ENCODE measurements at places on chromosomes 3 and 15. TPM values are rescaled to one million over a fixed set of nuclear protein-coding genes. Genes with fewer than 3 reads are reported as not detected.

DNA sequence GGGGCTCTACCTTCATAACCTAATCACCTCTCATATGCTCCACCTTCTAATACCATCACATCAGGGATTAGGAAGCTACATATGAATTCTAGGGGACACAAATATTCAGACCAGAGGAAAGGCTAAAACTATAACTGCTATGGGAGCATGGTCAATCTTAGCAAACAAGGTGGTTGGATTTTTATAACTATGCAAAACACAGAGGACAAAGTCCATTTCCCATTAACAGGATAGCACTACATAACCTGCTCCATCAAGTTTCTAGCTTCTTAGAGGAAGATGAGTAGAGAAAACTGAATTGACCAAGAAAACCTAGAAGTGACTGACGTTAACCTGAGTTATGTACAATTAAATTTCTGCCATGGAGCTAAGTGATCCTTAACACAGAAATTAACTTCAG lies 398.6 kb downstream of the TBL1XR1 start:
- no peak overlapping the region for H3K4me3 ChIP-seq
- H3K27ac ChIP-seq, result no peak overlapping the region
- H3K27me3 ChIP-seq, result no peaks in the 10 kb centered on the region
- H3K36me3 ChIP-seq, result no peaks in the 10 kb centered on the region
- DNase-seq, result no peak
- no peaks in the 10 kb centered on the region for H3K4me1 ChIP-seq

DNA sequence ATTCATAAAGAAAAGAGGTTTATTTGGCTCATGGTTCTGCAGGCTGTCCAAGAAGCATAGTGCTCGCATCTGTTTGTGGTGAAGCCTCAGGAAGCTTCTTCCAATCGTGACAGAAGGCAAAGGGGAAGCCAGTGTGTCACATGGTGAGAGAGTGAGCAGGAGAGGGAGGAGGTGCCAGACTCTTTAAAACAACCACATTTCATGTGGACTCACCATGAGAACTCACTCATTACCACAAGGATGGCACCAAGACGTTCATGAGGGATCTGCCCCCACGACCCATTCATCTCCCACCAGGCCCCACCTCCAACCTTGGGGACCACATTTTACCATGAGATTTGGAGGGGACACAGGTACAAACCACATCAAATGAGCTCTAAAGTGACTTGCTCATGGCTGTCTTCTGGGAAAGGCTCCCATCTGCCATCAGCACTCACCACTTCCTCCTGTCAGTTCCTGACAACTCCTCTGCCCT lies 327.3 kb upstream of the TLE3 start:
- H3K4me3 ChIP-seq, result no peak overlapping the region
- no peaks in the 10 kb centered on the region for H3K27me3 ChIP-seq
- peaks cover 3% of the 10 kb centered on the region for H3K4me1 ChIP-seq
- H3K36me3 ChIP-seq, result no peaks in the 10 kb centered on the region

SLC6A20 gene
- 7.7 TPM for polyA plus RNA-seq

DNA sequence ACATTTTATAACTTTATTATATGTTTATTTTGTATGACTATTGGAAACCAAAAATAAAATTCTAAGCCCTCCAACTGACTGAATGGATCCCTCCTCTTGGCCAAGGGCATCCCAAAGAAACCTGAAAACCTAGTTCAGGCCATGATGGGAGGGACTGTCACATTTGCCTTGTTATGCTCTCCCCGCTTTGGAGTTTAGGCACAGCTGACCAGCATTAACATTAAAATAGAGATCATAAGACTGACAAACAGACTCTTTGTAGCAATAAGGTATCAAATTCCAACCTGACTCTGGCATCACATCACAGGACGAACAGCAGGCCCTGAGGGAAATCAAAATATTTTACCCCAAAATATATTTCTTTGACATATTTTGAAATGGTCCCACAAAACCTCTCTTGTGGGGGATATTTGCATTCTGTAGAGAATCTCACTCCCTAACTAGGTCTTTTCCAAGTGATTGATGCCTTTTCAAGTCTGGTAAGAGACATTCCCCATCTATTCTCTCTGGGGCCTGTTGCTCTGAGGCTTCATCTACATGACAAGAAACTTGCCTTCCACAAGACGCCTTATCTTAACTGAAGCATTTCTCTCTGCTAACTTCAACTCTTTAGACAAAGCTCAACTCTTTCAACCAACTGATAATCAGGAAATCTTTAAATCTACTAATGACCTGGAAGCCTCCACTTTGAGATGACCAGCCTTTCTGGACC lies 81.8 kb upstream of the PRR23E start:
- no peaks in the 10 kb centered on the region for H3K27me3 ChIP-seq
- no peak for DNase-seq
- H3K27ac ChIP-seq, result no peak overlapping the region
- H3K4me3 ChIP-seq, result no peak overlapping the region
- no peaks in the 10 kb centered on the region for H3K4me1 ChIP-seq
- H3K36me3 ChIP-seq, result no peaks in the 10 kb centered on the region

DNA sequence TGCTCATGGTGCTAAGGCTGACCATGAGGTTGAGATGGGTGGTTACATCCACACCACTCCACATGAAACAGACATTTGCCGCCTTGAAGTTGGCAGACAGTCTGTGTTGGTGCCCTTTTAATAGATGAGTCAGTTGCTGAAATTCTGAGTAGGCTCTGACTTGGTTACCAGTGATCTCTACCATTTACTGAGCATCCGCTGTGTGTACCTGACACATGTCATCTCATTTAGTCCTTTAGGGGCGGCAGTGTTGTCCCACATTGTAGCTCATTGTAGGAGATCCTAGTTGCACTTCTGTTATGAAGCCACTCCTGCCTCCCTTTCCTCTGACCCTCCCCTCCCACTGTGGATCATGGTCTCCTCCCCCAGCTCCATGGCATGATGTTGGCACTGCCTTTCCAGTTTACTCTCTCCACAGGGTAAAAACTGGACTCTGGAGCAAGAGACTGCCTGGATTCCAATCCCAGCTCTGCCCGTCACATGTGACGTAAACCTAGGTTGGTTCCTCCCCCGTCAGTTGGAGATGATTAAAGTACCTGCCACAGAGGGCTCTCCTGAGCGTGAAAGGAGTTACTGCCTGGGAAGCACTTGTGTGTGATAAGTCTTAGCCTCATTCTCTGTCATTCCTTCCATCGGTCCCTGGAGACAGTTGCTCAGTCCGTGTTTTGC lies 21.6 kb downstream of the SLCO3A1 start:
- H3K27ac ChIP-seq, result no peak overlapping the region
- H3K36me3 ChIP-seq, result no peaks in the 10 kb centered on the region
- no peaks in the 10 kb centered on the region for H3K27me3 ChIP-seq
- no peak overlapping the region for H3K4me3 ChIP-seq
- DNase-seq, result no peak

- H3K4me1 ChIP-seq, result no peaks in the 10 kb centered on the region
- no peak overlapping the region for H3K27ac ChIP-seq
- no peak for DNase-seq
- no peaks in the 10 kb centered on the region for H3K27me3 ChIP-seq
- no peaks in the 10 kb centered on the region for H3K36me3 ChIP-seq
These were observed 62.1 kb upstream of the WNT5A start for GRCh38 chr3:55549177-55549576.

CEP97 gene
- 1.4 TPM for polyA plus RNA-seq

- no peaks in the 10 kb centered on the region for H3K36me3 ChIP-seq
- no peaks in the 10 kb centered on the region for H3K27me3 ChIP-seq
- H3K4me3 ChIP-seq, result no peak overlapping the region
- no peak for DNase-seq
- no peaks in the 10 kb centered on the region for H3K4me1 ChIP-seq
These were observed 45.7 kb upstream of the MCTP2 start for GRCh38 chr15:94185547-94186236.

GRCh38 chr3:49019941-49020329 lies 1.6 kb upstream of the DALRD3 start:
- peak overlapping the region; percentile 95 for H3K4me3 ChIP-seq
- H3K36me3 ChIP-seq, result peaks cover 28% of the 10 kb centered on the region
- no peak for DNase-seq
- H3K4me1 ChIP-seq, result peaks cover 3% of the 10 kb centered on the region
- H3K27ac ChIP-seq, result peak overlapping the region; percentile 100

ETFA gene
- polyA plus RNA-seq, result 27.5 TPM
